Head of caudate nucleus (tissue), 42 donors: ENCODE measurements at places on chromosomes 11 and 22.
A peak's percentile ranks its signal among the peaks of the same experiment; 100 is the strongest.

GRCh38 chr22:35835998-35836691 is 118.5 kb downstream of the APOL5 start:
- no peak for DNase-seq

DNA sequence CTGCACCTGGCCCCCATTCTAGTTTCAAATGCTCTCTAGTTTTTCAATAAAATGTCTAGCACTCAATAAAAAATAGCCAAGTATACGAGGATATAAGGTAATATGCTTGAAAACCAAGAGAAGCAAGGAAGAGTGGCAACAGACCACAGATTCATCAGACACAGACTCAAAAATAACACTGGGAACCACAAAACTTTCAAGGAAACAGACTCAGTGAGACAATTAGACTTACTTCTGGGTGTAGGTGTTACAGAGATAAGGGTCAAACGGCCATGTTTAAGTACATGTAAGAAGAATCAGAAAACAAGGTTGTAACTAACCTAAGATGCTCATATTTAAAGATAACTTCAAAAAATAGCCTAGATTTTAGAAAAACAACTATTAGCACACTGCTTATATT is 67.0 kb downstream of the TRMU start:
- no peak for DNase-seq

DNA sequence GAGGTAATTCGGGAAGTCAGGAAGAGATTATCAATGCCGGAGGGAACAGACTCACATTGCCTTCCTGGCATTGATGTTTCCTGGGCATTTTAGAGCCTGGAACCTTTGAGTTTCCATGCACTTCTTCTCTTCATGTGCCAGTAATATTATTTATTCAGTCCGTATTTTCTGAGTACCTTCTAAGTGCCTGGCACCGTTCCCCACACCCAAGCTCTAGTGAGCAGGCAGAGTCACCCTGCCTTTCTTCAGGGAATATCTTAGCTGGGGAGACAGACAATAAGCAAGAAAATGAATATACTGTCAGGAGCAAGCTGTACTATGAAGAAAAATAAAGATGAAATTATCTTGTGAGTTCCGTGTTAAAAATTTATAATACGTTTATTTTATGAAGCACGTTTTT is 136.2 kb upstream of the SEZ6L start:
- no peak for DNase-seq

DNA sequence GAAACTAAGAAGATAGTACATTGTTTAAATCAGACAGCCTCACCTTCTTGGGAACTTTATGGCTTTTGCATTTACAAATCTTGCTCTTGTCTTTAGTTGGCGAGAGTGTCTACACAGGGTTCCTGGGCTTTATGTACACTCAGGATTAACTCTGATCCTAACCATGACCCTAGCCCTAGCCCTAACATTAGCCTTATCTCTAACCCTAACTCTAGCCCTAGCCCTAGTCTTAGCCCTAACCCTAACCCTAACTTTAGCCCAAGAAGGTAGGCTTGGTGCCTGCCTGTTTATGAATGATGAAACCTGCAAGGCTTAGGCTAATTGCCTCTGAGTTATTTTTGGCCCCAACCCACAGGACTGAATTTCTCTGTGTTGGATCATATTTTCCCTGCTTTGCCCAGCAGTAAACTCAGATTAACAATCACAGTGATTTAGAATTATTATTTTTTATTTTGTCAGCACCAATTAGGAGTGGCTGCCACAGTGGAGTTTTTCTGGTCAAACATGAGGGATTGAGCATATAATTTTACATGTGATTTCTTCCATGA is 44.1 kb upstream of the OR9Q1 start:
- DNase-seq, result no peak

DNA sequence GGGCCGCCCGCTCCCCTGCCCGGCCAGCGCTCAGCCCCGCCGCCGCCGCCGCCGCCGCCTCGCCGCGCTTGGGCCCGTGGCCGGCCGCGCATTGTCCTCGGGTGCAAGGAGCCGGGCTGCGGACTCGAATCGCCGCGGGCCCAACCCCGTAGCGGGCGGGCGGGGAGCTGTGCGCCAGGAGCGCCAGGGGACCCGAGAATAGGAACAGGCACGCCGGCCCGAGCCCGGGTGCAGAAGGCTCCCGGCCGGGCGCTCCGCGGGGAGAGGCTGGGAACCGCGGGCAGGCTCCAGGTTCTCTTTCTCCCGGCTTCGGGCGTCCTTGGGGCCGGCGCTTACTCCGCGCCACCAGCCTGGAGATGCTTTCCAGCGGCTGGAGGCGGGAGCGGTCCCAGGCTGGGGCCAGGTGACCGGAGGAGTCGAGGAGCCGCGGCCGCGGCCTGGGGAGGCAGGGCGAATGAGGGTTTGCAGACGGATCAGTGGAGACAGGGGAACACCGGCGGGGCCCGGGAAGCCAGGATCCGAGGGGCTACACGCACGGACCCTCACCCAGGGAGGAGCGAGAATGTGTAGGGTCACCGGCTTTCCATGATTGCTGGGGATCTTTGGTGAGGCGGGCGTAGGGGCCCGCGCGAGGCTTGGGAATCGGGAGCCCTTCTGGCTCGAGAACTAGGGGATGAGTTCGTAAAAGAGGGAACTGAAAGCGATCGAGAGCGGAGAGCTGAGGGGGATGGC is 726 bp downstream of the PKNOX2 start:
- peak; percentile 57 for DNase-seq

DNA sequence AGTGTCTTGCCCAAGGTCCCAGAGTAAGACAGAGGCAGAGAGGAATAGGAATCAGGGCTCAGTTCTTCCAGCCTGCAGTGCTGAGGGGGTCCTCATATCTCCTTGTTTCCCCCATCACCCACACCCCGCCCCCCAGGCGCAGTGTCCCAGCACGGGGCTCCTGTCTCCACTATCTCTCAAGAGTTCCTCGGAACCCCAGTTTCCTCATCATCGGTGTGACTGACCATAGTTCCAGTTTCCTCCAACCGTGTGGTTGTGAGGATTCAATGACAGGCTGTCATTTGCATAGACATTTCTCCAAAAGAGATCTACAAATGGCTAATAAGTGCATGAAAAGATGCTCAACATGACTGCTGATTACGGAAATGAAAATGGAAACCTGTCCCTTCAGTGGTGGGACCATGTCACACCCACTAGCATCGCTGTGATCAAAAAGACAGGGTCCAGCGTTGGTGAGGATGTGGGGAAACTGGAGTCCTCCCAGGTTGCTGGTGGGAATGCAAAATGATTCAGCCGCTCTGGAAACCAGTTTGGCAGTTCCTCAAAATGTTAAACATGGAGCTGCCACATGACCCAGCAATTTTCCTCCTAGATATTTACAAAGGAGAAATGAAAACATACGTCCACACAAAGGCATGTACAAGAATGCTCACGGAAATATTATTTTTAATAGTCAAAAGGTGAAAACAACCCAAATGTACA is 31.8 kb upstream of the PDGFB start:
- DNase-seq, result no peak

DNA sequence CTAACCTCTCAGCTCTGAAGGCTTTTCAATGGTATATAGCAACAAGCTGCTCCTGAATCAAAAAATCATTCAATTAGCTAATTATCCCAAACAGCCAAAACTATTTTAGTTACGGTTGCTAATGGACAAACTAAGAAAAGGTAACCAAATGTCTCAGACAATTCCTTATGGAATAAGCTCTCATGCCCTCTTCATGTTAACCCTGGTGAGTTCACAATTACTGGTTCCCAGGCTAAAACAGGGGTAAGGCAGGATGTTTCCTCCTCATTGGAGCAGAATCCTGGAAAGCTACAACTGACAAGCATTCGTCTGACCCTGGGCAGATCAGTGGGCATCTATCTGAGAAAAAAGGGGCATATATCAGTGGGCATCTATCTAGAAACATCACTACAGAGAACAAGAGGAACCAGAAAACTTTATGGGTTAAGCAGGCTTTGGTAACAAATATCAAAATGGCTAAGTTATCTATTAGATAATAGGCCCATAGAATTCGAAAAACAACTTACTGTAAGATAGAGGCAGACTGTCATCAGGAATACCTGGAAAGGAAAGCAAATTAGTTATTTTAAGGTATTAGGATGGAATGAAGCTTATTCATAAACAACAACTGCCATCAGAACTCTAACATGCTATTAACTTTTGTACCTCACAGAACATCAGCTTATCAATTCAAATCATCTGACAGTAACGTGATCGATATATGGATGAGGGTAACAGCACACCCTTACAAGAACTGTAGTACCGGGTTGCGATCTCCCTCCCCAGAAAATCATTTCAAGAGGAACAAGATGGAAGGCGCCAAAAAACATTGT is 14.8 kb upstream of the WDR74 start:
- DNase-seq, result no peak

DNA sequence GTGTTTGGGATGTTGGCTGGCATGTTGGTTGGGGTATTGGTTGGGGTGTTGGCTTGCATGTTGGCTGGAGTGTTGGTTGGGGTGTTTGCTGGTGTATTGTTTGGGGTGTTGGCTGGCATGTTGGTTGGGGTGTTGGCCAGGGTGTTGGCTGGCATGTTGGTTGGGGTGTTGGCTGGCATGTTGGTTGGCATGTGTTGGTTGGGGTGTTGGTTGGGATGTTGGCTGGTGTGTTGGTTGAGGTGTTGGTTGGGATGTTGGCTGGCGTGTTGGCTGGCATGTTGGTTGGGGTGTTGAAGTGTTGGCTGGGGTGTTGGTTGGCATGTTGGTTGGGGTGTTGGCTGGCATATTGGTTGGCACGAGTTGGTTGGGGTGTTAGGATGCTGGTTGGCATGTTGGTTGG is 24.5 kb downstream of the OTUB1 start:
- DNase-seq, result no peak

DNA sequence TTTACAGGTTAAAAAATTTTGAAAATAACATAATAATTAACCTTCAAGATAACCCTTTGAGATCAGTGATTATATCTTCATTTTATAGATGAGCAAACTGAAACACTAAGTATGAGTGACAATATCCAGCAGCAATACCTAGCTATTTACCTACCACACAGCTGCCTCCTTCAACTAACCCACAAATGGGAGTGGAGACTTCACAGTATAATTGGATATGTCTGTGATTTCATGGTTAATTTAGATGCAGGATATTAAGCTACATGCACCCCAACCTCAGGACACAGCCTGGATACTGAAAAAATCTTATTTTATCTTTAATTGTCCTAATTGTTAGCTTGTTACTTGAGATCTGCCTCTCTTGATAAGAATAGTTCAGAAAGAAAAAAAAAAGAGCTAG is 297.2 kb upstream of the ANO5 start:
- no peak for DNase-seq

DNA sequence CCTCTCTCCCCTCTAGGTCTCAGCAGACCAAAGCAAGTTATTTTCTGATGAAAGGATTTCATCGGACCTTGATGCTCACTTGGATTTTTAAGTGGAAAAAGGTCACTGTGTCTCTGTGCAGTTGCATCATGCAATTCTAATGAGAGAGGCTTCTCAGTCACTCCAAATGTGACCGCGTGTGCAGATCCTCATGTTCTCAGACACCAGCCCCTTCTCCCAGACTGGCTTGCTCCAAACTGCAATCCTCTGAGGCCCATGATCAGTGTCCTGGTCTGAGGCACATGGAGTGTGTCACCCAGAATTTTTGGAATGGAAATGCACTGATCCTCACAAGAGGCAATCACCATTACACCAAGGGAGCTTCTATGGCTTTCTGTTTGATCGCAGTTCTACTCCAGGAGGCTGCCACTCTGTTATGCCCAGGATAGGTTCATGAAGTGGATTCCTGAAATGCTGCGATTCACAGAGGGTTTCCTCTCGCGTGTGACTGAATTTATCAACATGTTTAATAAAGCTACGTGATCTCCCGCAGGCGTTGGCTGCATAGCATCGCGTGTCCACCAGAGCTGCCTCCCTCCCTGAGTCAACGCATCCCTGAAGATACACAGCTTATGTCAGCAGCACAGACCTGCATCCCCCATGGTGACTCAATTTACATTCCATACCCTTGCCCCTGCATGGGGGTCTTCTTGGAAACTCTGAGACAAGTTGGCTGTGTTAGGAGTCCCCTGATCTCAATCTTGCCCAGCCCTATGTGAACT is 544.6 kb upstream of the B3GAT1 start:
- DNase-seq, result no peak

DNA sequence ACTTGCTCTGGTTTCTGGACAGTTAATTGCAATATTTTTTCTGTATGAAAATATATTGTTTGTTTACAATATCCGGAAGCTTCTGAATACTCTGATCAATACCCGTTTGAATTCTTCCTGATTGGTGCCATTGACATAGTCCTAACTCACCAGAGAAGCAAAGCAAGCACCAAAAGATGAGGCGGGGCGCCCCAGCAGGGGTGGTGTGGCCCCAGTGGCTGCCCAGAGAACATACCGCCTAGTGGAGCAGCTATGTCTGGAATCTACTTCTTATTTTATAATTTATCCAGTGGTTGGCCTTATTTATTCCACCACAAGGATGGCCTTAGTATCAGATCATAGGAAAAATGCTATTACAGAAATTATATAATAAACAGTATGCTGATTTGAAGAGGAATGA is 610.7 kb downstream of the JRKL start:
- DNase-seq, result no peak

DNA sequence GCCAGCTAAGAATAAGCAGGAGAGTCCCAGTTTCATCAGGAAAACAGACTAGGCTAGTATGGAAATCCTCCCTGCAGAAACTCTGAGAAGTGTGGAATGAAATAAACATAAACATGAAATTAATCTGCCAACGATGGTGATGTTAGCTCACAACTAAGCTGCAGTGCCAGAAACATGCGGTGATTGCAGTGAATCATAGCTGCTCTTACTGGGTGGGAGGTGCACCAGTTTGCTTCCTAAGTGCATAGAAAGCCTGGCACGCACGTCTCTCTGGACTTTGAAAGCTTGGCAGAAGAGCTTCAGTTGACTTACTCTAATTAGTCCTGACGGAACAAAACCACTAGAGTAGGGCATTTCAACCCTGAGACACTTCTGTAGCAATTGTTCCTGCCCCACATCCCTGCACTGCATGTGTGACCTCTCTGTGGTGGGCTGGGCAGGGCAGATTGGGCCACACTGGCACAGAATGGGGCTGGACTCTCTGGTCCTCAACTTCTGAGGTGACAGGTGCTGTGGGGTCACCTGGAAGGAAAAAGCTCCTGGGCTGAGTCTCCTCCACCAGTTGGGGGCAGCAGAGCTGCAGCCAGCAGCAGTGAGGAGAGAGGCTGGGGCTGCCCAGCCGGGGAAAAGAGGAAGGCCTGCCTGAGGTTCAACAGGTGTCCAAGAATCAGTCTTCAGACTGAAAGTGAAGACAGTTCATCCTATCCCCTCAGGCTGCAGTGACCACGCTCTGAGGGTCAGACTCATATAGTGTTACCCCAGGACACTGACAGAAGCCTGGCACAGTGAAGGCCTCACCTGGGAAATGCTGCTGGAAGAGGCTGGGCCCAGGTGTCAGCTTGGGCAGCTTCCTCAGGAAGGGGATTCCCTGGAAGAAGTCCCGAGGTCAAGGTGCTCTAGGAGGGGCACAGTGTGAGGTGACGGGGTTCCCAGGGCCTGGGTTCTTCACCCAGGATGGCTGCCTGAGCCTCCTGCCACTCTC is 40.5 kb downstream of the GGTLC2 start:
- no peak for DNase-seq
